Type B pancreatic cell (in vitro differentiated cells): ENCODE measurements at places on chromosomes 1 and 21. TPM values are rescaled to one million over a fixed set of nuclear protein-coding genes. Genes with fewer than 3 reads are reported as not detected.

The KIF2C gene
- total RNA-seq, result 17.4 and 56.5 TPM in 2 replicates

The PLD5 gene
- total RNA-seq, result 2.6 and 6.9 TPM in 2 replicates

DNA sequence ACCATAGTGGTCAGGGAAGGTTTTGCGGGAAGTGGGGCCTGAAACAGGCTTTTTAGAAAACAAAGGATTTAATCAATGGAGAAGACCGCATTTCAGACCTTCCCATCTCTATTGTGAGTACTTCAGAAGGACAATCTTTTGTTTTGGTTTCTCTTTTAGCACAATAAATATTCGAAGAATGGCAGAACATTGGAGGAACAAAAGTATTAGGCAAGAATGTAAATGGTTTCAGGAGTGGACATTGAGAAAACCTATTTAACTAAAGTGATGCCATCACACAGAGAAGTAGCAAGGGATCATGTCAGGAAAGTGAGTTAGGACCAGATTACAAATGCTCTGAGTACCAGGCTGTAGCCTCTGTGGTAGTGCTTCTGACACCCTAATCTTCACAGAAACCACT, 26.8 kb upstream of the UBE2U start:
- DNase-seq, result no peak
- no peaks in the 10 kb centered on the region for H3K27me3 ChIP-seq
- H3K27ac ChIP-seq, result no peak overlapping the region

GRCh38 chr1:61079898-61080336, 2.4 kb upstream of the NFIA start:
- no peaks in the 10 kb centered on the region for H3K36me3 ChIP-seq
- peak overlapping the region; percentile 91 for H3K27ac ChIP-seq
- peak; percentile 76 for DNase-seq
- H3K4me3 ChIP-seq, result peak overlapping the region; percentile 88
- peaks cover 42% of the 10 kb centered on the region for H3K4me1 ChIP-seq
- H3K27me3 ChIP-seq, result peaks cover 19% of the 10 kb centered on the region

DNA sequence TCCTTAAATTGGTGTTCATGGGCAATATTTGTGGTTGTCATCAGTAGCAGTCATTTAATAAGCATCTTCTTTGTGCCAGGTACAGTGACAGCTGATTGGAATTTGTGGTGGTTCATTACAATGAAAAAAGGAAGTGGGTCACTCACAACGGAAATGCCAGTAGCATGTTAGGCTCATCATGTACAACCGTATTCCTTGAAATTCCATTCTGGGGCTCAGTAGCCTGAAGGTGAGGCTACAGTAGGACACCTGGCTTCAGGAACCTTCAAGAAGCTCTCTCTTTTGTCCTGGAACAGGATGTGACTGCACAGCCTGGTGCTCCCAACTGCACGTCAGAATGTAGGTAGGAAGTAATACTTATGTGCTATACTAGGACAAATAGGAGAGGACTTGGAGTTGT, 93.9 kb downstream of the ST3GAL3 start:
- H3K36me3 ChIP-seq, result peaks cover 5% of the 10 kb centered on the region
- no peak overlapping the region for H3K4me3 ChIP-seq
- no peaks in the 10 kb centered on the region for H3K27me3 ChIP-seq
- DNase-seq, result no peak
- no peak overlapping the region for H3K27ac ChIP-seq
- H3K4me1 ChIP-seq, result peaks cover 16% of the 10 kb centered on the region

- no peak overlapping the region for H3K27ac ChIP-seq
- no peak overlapping the region for H3K4me3 ChIP-seq
- no peaks in the 10 kb centered on the region for H3K36me3 ChIP-seq
- DNase-seq, result no peak
- no peaks in the 10 kb centered on the region for H3K4me1 ChIP-seq
Observed at GRCh38 chr21:18334066-18334465, 69.5 kb downstream of the TMPRSS15 start.

DNA sequence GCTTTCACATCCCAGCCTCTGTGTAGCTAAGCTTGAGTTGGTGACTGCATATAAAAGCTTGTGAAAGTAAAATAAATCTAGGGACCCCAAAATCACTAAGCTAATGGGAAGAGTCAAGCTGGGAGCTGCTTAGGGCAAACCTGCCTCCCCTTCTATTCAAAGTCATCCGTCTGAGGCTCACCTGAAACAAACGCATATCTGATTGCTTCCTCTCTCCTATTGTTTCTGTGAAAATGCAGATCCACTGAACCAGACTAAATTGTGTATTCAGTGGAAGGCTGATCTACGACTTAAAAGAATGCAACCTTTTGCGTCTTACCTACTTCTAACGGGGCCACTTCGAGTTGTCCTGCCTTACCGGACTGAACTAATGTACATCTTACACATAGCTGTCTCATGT, 70.3 kb downstream of the LTN1 start:
- H3K27me3 ChIP-seq, result no peaks in the 10 kb centered on the region
- no peaks in the 10 kb centered on the region for H3K4me1 ChIP-seq
- no peak overlapping the region for H3K4me3 ChIP-seq
- no peak overlapping the region for H3K27ac ChIP-seq

- H3K27me3 ChIP-seq, result no peaks in the 10 kb centered on the region
- no peaks in the 10 kb centered on the region for H3K4me1 ChIP-seq
- no peak for DNase-seq
- H3K4me3 ChIP-seq, result no peak overlapping the region
- peaks cover 9% of the 10 kb centered on the region for H3K36me3 ChIP-seq
Observed at GRCh38 chr1:16260814-16261213, 23.8 kb upstream of the CPLANE2 start.

DNA sequence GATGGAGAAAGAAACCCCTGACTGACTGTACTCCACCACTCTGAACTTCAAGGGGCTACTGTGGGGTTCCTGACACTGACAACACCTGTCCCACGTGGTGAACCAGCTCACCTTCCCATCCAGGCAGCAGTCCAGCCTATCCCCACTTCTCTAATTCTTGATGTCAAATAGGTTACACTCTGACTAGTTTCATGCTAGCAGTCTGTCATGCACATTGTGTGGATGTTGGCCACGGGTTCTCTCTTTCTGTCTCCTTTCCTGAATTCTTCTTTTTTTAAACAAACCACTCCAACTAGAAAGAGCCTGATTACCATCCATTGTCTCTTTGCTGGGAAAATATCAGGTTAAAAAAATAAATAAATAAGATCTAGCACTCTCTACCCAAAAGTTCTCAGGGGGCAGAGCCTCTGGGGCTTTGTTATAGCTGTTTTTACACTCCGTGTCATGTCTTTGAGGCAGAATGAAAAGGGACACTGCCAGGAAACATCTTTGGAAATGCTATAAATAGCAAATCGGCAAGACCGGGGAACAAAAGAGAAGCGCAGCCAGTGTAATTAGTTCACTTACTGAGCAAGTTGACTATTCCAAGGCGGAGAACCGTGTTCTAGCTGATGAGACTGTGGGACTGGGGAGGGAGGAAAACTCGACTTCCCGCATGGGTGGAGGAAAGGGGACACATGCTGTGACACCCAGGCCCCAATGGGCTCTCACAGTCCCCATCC, 356.1 kb downstream of the OMA1 start:
- no peaks in the 10 kb centered on the region for H3K36me3 ChIP-seq
- no peak for DNase-seq
- H3K4me3 ChIP-seq, result no peak overlapping the region
- H3K27ac ChIP-seq, result no peak overlapping the region
- no peaks in the 10 kb centered on the region for H3K4me1 ChIP-seq
